Hepatocyte (in vitro differentiated cells): ENCODE measurements at places on chromosomes 2 and 18.

DNA sequence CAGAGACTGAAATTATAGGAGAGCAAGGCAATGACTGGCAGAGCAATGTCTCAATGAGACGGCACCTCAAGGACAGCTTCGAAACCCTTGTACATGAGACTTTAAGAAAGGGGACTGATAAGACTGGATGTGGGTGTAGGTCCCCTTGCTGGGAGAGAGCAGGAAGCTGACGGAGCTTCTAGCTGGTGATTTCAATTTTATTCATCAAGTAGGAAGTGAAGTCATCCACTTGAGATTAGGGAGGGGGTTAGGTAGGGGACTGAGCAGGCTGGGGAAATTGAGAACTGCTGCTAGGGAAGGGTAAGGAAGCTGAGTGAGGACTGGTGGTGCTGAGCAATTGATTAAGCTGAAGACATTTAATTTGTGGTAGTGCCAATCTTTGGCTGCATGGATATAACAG lies 99.5 kb upstream of the ITGB6 start:
- DNase-seq, result no peak

DNA sequence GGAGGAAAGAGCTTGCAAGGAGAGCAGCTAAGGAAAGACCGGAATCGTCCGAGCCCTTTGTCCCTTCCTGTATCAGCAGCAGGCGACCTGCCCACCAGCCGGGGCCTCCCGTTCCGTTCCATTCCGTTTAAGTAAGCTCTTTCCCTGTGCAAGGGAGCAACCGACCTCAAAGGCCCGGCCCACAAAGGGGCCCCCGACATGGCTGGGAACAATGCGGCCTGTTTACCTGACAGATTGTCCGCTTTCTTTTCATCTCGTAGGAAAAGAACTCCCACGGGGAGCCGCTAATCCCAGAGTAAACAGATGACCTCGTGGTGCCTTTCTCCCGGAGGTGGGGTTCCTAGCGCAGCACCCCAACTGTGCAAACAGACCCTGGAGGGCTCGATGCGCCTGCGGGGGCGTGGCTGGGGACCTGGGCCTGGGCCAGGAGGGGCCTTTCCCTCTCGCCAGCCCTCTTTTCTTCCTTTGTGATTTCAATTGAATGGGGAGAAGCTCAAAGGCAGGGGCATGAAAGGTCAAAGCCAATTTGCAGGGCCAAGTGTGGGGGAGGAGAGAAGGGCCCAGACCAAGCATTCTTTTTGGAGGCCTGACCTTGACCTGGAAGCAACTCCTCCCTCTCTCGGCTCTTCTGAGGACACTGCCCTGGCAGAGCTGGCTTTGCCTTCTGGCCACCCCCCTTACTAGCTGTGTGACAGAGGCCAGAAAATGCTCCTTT lies 120.2 kb downstream of the INHBB start:
- peak; percentile 83 for DNase-seq

DNA sequence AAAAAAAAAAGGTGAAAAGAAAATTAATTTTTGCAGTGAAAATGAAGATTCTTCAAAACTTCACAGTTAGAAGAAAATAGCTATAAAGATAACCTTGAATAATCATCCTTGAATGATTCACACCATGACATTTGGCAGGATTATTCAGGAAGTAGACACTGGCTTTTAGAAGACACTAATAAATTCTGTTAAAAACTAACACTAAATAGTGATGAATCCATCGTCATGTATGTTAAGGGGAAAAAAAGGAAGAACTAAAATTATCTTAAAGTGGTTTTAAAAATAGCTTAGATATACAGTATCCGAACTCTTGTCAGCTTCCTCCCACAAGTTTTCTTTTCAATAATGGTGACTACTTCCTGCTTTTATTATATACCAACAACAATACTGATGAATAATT lies 10.2 kb downstream of the USP37 start:
- DNase-seq, result no peak

DNA sequence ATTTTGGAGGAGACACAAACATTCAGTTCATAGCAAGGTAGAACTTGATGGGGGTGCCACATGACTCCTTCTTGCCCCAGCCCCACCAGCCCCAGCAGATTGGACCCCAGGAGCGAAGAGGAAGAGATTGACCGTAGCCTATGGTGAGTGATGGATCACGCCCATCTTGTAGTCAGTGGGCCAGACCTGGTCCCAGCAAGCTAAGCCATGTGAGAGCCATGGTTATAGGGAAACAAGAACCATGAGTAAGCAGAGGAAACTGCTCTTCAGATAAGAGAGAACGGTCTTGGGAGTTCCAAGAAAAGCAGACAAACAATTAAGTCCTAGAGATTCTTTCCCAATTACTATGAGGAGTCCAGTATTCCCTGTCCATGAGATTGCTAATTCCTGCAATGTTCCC lies 4.6 kb upstream of the TCF4 start:
- no peak for DNase-seq

DNA sequence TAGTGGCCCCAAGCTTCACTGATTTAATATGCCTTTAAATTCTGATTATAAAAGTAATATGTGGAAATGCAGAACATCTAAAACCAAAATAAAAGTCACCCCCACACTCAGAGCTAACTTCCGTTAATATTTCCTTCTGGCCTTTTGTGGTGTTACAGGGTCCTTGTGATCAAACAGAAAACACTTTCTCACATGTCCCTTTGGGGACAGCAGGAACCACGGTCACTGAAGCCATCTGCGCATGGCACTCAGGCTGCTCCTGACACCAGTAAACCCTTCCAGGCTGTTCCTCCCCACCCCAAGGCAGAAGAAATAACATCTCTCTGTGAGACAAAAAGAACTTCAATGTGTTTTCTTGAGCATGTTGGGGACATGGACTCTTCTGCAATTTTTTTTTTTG lies 25.1 kb upstream of the GPR17 start:
- DNase-seq, result no peak

GRCh38 chr2:186575302-186575701 lies 14.6 kb upstream of the ITGAV start:
- peak; percentile 92 for DNase-seq
